ENCODE measurements at places on chromosomes 12 and 14. TPM values are rescaled to one million over a fixed set of nuclear protein-coding genes. Genes with fewer than 3 reads are reported as not detected.

DNA sequence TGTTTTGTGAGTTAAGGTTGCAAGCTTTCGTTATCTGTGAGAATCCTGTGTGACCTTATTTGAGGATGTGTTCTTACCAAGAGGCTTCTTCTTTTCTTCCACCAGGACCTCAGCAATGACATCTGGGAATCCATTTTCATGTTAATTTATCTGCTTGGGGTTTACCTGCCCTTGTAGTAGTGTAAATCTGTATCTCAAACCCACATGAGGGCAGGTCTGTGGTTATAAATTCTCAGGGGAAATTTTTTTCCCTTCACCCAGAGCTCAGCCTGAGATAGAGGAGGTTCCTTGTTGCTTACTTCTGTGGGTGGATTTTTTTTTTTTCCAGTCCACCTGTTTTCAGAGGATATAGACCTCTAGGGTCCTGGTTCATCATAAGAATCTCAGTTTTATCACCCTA lies 70.8 kb downstream of the AKAP6 start:
- no peak for DNase-seq

- DNase-seq: peak; percentile 98
Measured at GRCh38 chr12:124655698-124656516, 88.5 kb upstream of the NCOR2 start.

- DNase-seq: no peak
Measured at GRCh38 chr14:29601616-29602015, 326.0 kb downstream of the PRKD1 start.

PRICKLE1 gene
- total RNA-seq: 12.9 TPM

- DNase-seq: no peak
Measured at GRCh38 chr14:54582334-54582733, 15.4 kb downstream of the SAMD4A start.

GRCh38 chr12:77054851-77055250 lies 10.5 kb downstream of the E2F7 start:
- DNase-seq: peak; percentile 8

CMA1 gene
- total RNA-seq: 0.13 TPM

DNA sequence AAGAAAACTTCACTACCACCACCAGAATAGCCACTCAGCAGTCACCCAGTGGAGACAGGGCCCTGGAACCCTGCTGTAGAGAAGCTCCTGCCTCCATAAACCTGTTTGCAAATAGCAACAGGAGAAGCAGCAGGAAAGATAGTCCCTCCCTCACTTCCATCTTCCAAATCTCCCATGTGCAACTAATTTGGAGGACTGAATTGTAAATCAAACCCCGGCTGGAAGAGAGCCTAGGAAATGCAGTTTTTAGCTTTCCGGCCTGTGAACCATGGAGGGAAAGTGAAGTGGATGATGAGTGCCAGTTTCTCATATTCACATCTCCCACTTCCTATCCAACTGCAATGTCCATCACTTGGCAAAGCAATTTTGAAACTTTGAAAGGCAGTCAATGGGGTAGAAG lies 167.2 kb upstream of the FRMD6 start:
- peak; percentile 91 for DNase-seq

DEPDC4 gene
- total RNA-seq: 1.6 TPM

CD69 gene
- 0.93 TPM for total RNA-seq

DNA sequence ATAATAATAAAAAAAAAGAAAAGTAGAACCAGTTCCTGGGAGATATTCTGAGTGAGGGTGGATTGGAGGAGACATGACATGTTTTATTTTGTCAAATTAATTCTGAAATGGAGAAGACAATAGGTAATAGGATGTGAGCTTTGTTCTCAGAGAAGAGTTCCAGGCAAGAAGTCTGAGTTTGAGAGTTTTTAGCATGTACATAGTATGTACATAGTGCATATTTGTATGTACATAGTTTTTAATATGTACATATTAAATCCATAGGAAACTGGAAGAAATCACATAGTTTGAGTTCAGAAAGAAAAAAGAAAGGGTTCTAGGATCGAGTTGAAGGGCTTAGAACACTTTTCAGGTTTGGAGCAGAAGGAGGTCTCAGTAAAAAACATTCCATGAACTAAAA lies 47.5 kb downstream of the LRFN5 start:
- DNase-seq: no peak

PSMA6 gene
- 218 TPM for total RNA-seq

GRCh38 chr14:28102814-28103213 lies 663.8 kb upstream of the FOXG1 start:
- DNase-seq: peak; percentile 0

- DNase-seq: no peak
Measured at GRCh38 chr12:102765736-102766135, 151.3 kb downstream of the PAH start.

DNA sequence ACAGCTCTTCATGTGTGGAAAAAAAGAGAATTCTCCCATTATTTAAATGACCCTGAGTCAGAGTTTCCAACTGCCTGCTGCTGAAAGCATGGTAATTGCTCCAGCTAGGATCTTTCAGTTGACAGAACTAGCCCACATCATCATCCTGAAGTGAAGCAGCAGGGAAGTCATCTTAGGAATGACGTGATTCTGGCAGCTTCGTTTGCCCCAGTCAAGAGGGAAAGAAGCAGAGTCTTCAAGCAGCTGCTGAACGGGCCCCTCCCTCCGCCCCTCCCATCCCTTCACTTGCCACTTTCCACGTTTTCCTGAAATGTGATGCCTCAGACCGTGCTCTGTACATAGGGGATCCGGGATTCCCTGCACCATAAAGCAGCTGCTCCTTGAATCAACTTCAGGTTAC lies 455.0 kb upstream of the TMEM132C start:
- DNase-seq: peak; percentile 98

REC8 gene
- 2.1 TPM for total RNA-seq

DNA sequence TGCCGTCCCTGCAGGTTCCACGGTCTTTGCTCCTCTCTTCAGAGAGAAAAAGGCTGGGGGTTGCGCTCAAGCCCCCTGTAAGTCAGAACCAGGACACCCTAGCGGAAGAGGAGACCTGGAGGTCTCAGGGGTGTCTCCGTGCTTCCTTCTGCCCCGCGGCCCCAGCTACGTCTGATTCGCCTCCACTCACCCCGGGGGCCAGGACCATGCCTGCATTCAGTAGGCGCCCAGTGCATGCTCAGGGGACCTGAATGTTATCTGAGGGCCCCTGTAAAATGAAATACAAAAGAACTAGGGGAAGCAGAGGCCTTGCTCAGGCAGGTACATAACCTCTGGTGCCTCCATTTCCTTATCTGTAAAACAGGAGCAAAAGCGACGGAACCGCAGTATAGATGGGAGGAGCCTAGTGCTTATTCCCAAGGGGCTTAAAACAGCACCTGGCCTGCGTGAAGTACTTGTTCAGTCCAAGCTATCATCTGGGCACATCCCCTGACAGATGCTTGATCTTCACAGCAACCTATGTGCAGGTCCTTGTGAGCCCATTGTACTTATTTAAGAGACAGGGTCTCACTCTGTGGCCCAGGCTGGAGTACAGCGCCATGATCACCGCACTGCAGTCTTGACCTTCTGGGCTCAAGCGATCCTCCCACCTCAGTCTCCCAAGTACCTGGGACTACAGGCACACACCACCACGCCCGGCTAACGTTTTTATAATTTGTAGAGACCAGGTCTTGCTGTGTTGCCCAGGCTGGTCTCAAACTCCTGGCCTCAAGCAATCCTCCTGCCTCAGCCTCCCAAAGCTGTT lies 110.3 kb upstream of the NCOR2 start:
- no peak for DNase-seq

DNA sequence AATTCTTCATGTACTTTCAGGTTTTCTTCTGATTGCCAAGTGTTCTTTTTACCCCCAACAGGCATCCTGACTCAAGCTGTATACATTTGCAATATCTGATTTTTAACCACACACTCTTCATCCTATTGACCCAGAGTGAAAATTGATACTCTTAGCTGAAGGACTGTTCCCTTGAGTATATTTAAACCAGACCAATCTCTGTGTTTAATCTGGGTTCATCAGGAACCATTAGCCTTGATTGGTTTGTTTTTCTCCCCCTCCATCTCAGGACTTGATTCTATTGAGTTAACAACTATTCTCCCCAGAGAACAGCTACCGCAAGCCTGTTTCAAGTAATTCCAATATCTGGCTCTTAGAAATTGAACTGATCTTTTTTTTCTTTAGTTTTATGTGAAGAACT lies 222.3 kb upstream of the NOVA1 start:
- no peak for DNase-seq
